ENCODE measurements at places on chromosomes 11 and 22.
A peak's percentile ranks its signal among the peaks of the same experiment; 100 is the strongest.

DNA sequence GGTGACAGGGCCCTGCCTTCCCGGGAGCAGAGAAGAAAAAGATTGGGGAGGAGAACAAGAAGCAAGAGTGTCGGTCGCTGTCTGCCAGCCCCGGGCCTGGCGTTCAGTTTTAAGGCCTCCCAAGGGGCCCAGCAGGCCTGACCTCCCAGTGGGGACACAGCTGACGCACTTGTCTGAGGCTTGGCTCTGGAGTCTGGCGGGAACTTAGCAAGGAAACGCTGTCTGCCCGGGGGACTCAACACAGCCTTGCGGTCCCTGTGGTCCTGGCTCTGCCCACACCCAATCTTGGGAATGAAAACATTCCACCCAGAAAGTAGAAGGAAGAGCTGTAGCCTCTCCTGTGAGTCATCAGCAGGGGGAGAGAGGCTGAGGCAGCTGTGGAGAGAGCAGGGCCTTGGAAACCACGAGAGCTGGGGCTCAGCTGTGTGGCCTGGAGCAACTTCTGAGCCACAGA lies 54.4 kb downstream of the TRAF6 start:
- peak; percentile 80 for DNase-seq

GRCh38 chr11:119118227-119118626 lies 3.2 kb upstream of the HINFP start:
- no peak for DNase-seq

DNA sequence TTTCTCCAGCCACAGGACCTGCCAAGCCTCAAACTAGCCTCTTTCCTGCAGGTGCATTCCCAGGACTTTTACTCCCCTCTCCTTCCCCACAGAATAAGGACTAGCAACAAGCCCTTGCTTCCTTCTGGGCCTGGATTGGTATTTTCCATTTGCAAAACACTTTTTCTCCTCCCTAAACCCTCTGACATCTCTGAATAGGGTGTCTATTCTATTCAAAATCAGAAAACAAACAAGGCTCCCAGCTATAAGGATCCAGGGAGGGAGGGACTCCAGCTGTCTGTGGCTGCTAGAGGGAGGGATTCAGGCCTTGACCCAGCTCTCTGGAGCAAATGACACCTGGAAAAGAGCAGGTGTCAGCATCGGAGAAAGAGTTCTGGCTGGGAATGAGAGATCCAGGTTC lies 168.5 kb upstream of the BDNF start:
- no peak for DNase-seq

- DNase-seq, result peak; percentile 34
Observed at GRCh38 chr11:7657306-7658025, 15.8 kb downstream of the CYB5R2 start.

DNA sequence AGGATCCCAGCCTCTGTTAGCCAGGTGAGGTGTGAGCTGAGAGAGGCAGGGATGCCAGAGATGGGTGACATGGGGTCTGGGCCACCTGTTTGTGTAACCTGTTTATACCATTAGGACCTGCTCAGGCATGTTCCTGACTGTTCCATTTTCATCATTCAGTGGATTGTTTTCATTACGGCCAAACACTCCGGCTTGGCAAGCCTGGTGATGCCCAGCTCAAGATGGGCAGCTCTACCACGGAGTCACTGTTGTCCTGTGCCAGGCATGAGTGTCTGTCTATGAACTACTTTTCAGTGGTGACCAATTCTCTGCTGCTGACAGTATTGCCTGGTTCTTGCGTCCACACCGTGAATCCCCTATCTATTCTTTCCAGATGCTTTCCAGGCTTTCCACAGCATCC lies 71.5 kb upstream of the SLC22A12 start:
- no peak for DNase-seq

DNA sequence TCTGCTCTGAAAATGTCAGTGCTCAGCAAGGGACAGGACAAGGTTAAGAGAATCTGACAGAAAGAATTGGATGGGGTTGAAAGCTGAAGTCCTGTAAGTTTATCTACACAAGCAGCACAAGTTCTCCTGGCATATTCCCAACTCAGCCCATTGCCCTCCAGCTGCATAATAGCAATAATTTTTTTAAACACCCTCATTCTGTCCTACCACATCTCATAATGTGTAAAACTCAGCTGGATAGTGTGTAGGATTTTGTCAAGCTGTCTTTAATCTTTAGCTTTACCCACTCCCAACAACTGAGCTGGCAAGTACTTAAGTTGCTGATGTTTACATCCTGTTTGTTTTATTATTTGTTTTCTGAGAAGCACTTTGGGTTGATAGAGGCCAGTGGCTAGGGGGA lies 158.9 kb downstream of the CADM1 start:
- DNase-seq, result no peak

- DNase-seq, result no peak
Observed at GRCh38 chr22:45295492-45295891, 10.7 kb downstream of the UPK3A start.

DNA sequence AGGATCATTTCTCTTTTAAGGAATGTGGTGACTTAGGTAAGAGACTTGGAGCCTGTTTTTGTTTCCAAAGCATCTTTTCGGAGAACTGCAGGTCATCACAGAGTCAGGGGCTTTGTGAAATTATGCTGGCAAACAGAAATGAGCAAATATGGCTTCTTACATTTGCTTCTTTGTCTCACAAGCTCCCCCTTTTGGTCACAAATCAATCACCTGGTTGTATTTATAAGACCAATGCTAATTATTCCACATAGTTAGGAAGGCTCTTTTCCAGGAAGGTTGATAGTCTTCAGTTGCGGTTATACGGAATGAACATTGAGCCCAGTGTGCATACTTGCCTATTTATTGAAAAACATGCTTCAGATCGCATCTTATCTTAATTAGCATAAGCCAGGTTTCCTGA lies 34.6 kb upstream of the CEP126 start:
- DNase-seq, result peak; percentile 3

DNA sequence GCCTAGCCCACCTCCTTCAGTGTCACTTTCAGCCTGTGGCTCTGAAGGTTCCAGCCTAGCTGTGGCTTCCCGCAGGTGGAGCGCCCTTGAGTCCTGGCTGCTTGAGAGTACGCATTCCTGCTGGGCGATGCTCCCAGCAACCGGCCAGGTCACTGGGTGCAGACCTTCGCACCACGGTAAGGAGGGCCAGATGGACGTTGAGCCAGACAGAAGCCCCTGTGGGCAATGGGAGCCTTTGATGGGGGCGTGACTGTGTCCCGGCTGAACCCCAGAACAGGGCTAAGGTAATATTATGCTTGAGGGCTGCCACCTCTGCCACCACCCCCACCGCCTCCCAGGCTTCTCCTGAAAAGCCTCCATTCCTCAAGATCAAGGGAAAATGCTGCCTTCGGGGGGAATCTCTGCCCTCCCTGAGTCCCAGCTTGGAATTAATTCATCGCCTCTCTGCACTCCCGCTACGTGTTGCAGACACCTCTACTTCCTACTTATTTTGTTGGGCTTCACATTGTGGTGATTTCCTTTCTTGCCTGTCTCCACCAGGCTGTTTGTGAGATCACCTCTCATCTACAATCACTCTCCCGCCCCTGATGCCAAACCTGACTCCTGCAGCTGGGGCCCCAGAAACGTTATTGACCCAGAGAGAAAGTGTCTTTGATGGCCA lies 144.9 kb upstream of the NECTIN1 start:
- DNase-seq, result no peak

GRCh38 chr22:17472932-17473331 lies 90.4 kb upstream of the SLC25A18 start:
- DNase-seq, result no peak

DNA sequence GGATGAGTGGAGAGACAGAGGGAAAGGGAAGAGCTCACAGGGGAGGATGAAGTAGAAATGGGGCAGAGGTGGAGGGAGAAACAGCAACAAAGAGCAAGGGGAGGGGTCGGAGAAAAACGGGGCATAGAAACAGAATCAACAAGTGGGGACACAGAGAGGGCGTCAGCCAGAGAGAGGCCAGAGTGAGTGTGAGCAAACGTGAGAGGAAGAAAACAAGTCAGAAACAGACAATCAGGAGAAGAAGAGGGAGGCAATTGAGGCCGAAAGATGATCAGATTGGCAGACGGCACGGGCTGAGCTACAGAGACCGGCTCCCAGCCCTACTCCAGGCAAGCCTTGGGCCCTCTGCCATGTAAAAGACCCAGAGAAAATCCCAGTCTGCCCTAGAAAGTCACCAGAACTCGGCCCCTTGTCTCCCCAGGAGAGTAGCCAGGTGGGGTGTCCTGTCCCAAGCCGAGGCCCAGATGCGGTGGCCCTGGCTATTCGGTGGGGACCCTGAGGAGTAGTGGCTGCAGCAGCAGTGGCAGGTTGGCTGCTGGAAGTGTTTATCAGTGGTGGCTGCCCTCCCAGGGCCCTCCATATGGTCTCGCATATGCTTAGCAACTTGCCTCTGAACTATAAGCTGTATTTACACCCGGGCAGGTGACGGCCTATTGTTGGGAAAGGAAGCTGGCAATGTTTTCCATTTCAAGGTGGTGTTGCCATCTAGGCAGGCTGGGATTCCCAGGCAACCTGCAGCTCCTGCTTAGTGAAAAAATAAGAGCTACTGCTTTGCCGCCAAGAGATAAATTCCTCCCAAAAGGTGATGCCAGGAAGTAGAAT lies 14.8 kb upstream of the TSPAN18 start:
- no peak for DNase-seq

DNA sequence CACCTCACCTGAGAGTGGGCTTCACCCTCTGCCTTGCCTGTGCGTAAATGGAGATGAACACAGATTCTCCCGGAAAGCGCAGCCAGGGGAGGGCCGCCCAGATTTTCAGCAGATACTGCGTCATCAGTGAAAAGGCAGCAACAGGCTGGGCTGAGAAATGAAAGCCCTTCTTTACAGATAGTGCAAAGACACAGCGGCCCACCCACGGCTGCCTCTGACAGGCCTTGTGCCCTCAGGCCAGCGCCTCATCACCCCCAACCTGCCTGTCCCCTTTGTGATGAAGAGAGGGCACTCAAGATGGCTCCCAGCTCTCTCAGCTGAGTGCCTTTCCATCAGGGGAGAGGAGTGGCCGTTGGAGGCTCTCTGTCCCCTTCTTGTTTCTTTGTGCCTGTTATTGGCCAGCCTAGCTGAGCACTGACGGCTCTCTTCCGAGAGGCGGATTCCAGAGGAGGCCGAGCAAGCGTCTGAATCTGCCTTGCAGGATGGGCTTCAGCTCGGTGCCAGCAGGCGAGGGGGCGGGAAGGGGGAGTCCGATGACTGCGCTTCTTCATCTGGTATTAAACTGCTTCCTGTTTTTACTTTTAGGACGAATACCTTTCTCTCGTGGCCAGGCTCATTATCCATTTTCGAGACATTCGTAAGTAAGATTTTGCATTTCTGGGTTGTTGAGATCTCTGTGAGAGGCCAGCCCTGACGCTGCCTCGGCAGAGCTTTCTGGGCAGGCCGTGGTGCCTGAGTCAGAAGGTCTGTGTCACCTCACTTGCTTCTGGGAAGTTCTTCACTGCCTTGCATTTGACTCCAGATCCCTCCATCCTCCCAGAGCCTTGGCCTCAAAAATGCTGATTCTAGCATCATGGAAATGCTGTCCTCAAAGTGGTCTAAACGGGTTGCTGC lies 43.7 kb downstream of the MED15 start:
- DNase-seq, result no peak

DNA sequence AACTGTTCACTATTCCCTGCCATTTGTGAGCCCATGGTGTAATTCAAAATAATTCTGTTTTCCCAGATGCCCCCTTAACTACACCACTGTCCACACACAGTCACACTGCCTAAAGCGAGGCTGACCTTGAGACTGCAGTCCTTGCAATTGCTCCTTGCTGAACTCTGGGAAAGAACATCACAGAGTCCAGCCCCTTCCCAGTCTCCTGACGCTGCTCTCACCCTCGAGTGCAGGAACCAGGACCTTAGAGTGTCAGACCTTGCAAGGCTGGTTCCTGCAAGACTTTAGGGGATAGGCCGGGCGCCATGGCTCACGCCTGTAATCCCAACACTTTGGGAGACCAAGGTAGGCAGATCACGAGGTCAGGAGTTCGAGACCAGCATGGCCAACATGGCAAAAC lies 33.6 kb downstream of the AHNAK start:
- DNase-seq, result no peak

DNA sequence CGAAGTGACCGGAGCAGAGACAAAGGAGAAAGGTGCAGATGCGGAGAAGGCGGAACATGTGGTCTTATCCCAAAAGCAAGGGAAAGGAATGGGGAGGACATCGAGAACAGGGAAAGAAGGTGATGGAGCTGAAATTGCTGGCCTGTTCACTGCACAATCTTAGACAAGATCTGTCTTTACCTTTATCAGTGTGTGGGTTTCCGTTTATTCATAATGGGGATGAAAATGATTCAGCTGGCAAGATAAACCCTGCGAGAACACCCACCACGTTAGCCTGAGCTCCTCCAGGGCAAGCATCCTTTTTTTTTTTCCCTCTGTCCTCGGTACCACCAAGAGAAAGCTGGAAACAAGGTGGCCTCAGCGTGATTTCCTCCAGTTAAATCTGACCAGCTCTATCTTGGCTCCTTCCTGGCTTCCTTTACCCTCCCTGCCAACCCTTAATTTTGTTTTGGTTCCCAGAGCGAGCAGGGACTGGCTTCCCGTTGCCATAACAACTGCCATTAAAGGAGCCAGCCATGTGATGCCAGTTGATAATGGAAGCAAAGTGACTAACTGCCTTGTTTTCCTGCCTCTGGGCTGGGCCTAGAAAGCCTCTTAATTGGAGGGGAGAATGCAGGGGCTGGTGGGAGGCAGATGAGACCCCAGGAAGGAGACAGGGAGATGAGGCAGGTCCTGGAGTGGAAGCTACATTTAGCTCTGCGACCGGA lies 4.2 kb downstream of the SGSM1 start:
- DNase-seq, result no peak

- DNase-seq, result no peak
Observed at GRCh38 chr11:11430431-11430830, 77.4 kb upstream of the CSNK2A3 start.

GRCh38 chr11:78339483-78339882 lies 78.1 kb downstream of the GAB2 start:
- no peak for DNase-seq

- DNase-seq, result no peak
Observed at GRCh38 chr11:95991545-95991944, 67.6 kb upstream of the MTMR2 start.

- no peak for DNase-seq
Observed at GRCh38 chr11:122765487-122766131, 72.7 kb upstream of the CRTAM start.

DNA sequence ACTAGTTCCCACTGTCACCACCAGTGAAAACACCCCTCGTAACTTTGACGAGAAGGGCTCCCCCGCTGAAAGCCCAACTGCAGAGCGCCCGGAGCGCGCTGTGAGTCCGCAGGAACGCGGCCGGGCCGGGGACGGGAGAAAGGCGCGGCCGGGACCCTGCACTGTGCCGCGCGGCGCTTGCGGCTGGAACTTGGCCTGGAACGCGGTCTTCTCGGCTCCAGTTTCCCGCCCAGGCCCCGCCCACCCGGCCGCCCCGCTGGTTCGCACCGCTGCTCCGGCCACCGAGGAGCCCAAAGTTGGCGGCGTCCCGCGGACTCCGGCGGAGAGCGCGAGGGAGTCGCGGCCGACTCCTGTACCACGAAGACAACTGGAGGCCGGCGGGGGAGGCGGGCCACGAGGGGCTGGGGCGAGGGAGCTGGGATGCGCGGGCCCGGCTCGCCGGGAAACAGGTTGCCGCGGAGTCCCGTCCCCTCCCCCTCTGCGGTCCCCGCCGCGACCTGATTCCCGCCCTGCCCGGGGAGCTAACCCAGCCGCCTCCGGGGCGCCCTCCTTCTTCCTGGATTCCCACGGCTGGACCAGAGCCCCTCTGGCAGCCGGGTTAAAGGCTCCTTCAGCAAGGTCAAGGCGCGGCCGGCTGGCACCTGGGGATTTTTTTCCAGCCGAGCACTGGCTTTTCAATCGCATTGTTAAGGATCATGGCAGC lies 3.4 kb downstream of the TENM4 start:
- DNase-seq, result no peak

GRCh38 chr11:8224161-8224591 lies 39.5 kb downstream of the LMO1 start:
- no peak for DNase-seq

GRCh38 chr11:61052182-61052972 lies 49.9 kb upstream of the CD5 start:
- DNase-seq, result no peak
